Cardiac septum (tissue), 1 donor: ENCODE measurements at places on chromosomes 6 and 20. TPM values are rescaled to one million over a fixed set of nuclear protein-coding genes. Genes with fewer than 3 reads are reported as not detected.

The THEMIS gene
- total RNA-seq = 0.08 TPM

The CFB gene
- total RNA-seq = 5.0 TPM

The BPI gene
- total RNA-seq = 0.40 TPM

DNA sequence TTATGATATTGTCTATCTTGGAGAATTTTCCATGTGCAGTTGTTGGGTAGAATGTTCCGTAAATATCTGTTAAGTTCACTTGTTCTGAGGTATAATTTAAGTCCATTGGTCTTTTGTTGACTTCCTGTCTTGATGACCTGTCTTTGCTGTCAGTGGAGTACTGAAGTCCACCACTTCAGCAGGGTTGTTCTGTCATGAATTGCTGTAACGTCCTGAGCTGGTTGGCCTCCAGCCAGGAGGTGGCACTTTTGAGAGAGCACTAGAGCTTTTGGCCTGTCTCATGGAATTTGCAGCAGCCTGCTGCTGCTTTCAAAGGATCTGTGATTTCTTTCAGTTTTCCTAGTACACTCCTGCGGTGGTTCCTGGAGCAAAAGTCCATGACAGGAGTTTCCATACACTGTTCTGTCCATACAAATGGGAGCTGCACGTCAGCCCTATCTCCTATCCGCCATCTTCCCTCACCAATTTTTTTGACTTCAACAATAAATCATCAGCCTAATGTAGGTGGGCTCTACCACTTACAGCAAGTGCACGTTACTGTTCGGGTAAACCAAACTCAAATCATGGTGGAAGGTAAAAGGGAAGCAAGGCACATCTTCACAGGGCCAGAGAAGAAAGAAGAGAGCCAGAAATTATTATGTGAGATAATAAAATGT, 46.9 kb upstream of the TRERF1 start:
- no peak for DNase-seq

DNA sequence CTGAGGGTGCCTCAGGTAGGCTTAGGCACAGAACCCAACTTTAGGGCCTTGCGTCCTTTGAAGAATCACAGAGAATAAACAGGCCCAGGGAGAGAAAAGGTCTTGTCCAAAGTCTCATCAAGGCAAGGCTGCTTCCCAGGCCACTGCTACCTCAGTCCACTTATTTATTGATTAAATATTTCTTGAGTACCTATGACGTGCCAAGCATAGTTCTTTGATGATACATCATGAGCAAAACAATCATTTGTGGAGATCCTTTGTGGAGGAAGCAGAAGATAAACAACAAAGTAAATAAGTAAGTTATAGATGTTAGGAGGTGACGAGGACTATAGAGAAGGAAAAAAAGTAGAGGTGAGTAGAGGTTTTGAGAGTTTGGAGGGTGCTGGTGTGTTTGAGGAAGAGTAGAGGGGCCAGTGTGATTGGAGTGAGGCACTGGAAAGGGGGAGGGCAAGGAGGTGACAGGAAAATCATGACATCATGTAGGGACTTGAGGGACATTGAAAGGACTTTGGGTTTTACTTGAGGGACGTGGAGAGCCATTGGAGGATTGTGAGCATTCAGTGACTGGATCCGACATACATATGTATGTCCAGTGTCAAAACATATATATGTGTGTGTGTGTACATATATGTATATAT, 14.1 kb upstream of the CHMP4B start:
- DNase-seq = no peak

DNA sequence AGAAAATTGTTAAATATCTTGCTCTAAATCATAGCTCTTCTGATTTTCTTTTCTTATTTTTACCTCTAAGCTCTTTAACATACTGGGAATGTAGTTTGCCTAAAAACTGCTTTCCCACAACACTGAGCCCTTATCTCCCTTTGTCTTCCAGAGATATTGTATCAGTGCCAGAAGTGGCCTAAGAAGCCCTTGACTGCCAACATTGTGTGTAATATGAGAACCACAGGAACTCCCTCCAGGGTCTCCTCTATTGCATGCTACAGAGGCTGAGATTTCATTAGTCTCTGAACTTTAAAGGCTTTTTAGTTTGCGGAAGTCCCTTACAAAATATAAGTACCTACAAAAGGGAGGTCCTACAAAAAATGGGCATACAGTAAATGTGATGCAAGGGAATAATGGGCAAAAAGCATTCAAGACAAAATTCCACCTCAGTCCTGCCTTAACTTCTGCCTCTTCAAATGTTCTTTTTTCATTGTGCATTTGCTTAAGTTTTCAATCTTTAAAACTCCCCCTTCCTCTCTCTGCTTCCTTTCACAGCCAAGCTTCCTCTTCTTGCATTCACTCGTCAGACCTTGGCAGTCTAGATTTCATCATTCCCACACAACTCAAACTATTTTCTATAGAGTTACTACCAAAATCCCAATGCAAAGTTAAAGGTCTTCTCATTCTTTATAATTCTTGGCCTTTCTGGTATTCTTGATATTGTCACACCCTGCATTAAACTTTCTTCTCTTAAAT, 76.5 kb downstream of the ADGRG6 start:
- no peak for DNase-seq

DNA sequence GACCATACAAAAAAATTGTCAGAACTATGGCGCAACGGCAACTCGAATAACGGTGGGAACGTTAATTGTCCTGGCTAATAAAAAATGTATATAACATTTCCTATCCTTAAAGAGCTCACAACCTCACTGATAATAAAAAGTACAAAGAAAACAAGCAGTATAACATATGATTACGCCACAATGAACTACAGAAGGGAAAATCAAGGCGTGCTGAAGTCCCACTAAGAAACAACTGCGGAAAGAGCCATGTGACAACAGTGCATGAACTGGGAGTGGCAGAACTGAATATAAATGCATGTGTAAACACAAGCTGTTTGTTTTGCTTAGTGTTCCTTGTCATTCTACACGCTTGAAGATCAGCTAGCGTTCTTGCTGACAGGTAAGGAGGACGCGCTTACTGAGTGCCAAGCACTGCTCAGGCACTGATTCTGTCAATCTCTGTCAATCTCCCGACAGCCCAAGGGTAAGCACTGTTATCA, 466 bp upstream of the PSMB1 start:
- no peak for DNase-seq

DNA sequence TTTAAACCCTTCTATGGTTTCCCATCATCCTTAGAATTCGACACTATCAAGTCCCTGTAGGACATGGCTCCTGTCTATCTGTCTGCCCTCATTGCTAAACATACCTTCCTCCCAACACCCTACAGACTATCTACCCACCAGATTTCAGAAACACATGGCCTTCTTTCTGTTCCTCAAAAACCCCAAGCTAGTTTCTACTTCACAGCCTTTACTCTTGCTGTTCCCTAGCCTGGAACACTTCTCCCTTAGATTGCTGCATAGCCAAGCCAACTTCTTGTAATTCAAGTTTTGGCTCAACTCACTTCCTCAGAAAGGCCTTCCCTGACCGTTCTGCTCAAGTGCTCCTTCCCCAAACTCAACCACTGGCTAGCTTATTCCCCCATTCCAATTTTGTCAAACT, 156.2 kb downstream of the BTBD9 start:
- DNase-seq = no peak

- DNase-seq = no peak
These were observed 5.4 kb upstream of the PRDM1 start for GRCh38 chr6:106080763-106081095.

DNA sequence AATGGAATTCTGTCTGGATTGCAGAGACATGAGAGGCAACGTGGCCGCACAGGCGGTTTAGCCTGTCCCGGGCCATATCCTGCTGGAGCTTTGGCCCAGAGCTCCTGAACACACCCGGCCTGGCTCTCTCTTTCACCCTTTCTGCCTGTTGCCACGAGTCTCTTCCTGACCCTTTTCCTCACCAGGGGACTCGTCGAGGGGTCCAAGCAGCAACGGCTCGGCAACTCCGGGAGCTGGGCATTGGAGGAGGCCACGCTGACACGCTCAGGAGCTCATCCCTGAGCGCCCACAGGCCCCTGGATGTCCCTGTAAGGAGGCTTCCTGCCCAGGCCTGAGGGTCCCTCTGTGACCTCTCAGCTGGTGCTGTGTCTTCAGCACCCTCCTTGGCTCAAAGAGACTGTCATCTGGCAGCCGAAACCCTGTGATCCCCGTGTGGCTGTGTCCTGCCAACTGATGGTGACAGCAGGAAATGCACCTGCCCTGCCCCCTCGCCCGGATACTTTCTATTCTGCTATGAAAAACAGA, 103.8 kb downstream of the RNASET2 start:
- no peak for DNase-seq

DNA sequence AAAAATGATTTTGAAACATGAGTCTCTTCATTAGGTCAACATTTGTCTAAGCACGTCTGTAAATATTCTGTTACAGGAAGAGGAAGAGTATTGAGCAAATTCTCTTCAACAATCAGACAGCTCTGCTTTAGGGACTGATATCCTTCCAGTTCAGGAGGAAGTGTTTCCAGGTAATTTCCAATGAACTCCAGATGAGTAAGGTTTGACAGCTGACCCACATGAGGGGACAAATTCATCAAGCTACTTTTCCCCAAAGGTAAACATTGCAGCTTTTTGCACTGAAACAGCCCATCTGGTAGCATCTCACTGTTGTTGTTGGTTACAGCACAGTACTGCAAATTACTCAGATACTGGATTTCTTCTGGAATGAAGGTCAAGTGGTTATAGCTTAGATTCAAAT, 18.1 kb downstream of the ENPP1 start:
- no peak for DNase-seq
